Left cardiac atrium (tissue), 4 donors: ENCODE measurements at places on chromosomes 16 and 17. TPM values are rescaled to one million over a fixed set of nuclear protein-coding genes. Genes with fewer than 3 reads are reported as not detected.

TEKT5 gene
- not detected for total RNA-seq

CDH3 gene
- total RNA-seq: 0.68 TPM

DNA sequence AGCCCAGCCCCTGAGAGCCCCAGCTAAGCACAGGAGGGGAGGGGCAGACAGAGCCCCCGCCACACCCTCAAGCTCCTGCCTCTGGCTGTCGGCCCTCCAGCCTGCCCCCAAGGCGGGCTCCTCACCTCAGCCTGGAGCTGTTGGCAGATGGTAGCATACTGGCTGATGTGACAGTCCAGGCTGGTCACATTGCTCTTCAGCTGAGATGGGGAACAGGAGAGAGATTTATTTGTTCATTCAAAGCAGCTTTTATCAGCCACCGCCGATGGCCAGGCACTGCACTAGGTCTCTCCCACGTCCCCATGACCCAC, 14.8 kb downstream of the KIF18B start:
- no peak for DNase-seq

CCL3 gene
- total RNA-seq: 1.1 TPM

GRCh38 chr16:85645021-85645589, 32.0 kb downstream of the GSE1 start:
- no peak for DNase-seq

ALOX12 gene
- total RNA-seq: not detected

GRCh38 chr17:57781386-57782061, 36.4 kb upstream of the CCDC182 start:
- no peak for DNase-seq

ALOXE3 gene
- total RNA-seq: not detected

ADAD2 gene
- not detected for total RNA-seq

DNA sequence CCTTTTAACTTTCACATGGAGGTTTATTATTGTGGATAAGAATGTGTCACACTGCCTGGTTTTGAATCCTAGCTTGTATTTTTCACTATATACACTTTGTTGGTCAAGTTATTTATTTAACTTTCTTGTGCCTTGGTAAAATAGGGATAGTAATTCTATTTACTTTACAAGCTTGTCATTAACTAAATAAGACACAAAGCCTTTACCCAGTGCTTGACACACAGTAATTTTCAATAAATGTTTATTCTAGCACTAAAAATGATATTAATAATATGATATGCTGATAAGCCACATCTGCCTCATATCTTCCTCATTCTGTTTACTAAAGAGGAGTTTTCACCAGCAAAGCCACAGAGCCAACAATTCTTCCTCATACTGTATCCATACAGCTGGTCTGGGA, 27.8 kb downstream of the MYH10 start:
- DNase-seq: no peak

- no peak for DNase-seq
Observed at GRCh38 chr16:8916541-8917225, 34.5 kb downstream of the LITAFD start.

ZG16 gene
- total RNA-seq: not detected

GSDMA gene
- total RNA-seq: 1.3 TPM

DNA sequence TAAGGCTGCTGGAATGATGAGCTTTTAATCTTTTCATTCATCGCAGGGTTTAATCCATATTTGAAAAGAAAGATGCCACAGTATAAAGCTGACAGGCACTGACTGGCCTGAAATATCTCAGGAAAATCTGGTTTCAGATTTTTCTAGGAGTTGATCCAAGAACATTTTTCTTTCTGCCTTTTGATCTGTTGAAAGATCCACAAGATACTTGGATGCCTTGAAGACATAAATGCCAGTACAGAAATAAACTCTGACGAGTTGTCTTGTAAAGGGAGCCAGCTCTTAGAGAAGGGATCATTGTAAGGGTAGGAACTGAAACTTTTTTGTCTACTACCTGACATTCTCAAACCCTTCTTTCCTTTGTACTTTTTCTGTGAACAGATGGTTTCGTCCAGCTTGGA, 25.4 kb upstream of the KRT20 start:
- no peak for DNase-seq

DNA sequence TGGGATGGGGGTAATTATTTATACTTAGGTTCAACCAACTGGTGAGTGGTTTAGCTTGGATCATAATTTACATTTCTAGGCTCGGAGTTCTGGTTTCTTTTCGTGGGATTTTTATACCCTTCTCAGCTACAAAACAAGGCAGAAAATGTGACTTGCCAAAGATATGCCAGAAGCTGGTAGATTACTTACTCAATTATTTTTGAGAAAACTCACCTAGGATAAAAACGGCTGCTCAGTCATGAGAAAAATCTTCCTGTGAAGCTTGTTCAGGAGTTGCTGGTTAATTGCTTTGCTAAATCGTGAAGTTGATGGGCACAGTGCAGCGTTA, 1.1 kb downstream of the NDEL1 start:
- DNase-seq: no peak

TBC1D26 gene
- total RNA-seq: not detected

- peak; percentile 6 for DNase-seq
Observed at GRCh38 chr17:17512866-17513265, 16.7 kb upstream of the RASD1 start.

GRCh38 chr16:27238016-27238587, 30.5 kb downstream of the NSMCE1 start:
- DNase-seq: peak; percentile 71

GRCh38 chr17:42247734-42248133, 28.5 kb downstream of the STAT5B start:
- no peak for DNase-seq

- no peak for DNase-seq
Observed at GRCh38 chr16:81066681-81067080, 10.4 kb downstream of the C16orf46 start.

IGFALS gene
- not detected for total RNA-seq

DNA sequence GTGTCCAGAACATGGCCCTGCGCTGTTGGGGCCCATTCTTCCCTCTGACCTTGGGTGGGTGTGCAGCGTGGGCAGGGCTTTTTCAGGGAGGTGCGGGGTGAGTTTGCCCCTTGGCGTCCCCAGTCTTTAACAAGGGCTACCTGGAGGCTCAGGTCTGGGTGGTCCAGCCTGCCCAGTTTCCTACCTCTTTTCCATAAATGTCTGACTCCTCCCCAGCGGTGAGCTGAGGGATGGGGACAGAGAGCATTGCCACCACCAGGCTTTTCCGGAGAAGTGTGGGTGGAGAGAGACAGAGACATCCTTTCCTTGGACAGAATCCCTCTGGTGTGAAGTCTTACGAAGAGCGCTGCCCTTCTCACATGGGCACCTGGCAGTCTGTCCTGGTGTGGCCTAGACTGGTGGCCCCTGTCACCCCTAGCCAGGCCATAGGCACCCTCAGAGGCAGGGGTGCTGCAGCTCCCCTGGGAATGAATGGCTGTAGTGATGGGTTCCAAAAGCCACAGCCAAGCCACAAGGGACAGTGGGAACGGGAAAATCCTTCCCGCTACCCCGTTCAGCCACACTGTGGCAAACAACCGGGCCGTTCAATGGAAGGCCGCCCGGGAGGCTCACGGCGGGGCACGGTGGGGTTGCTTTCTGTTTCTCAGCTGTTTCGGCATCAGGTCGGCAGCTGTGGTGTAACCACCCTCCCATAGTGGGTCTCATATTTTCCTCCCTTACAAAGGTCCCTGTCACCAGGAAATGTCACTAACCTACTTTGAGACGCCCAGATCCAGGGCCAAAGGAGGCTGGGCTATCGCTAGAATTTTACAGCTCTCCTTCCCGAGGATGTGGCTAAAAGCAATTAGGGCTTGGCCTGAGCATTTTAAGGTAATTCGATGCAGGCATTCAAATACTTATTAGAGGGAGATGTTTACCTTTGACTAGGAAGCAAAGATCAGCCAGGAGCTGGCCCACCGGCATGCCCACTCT, 61.9 kb upstream of the GSE1 start:
- DNase-seq: no peak

GRCh38 chr17:42270596-42270995, 5.6 kb downstream of the STAT5B start:
- no peak for DNase-seq

DNA sequence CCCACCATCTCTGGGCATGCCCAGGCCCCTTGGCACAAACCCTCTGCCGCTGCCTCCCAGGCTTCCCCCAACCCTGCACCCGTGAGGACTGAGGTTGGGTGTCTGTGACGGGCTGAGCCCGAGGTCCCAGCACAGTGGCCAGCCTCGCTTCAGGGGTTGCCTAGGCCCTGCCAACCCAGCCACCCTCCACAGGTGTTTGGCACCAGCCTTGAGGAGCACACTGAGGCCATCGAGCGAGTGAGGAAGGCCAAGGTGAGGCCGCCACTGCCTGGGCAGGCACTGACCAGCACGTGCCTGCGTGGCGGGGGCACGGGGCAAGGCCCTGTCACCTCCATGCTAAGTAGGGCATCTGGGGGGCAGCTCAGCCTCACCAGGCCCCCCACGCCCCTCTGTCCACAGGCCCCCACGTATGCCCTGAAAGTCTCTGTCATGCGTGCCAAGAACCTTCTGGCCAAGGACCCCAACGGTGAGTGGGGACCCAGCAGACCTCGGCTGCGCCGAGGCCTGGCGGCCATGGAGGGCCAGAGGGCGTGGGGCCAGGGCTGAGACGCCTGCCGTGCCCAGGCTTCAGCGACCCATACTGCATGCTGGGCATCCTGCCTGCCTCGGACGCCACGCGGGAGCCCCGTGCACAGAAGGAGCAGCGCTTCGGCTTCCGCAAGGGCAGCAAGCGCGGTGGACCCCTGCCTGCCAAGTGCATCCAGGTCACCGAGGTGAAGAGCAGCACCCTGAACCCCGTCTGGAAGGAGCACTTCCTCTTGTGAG, 7.5 kb downstream of the BAIAP3 start:
- no peak for DNase-seq

DNA sequence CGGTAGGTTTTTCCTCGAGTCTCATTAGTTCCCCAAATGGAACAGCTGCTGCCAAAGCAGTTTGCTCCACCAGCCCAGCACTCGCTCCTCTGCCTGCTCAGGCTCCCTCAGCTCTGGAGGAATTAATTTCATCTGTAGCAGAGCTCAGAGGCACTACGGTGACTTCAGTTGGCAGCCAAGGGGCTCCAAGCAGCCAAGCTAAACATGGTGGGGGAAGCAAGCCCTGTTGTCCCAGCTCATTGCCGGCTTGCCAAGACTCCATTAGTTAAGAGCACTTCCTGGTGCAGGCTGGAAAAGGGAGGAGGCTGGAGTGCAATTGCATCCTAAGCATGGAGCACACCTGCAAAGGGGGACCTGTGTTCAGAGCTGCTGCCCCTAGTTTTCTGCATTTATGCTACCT, 78.7 kb upstream of the GPRC5B start:
- peak; percentile 77 for DNase-seq

- DNase-seq: no peak
Observed at GRCh38 chr17:31283841-31284240, 13.2 kb downstream of the OMG start.

NOTUM gene
- total RNA-seq: not detected

PIRT gene
- not detected for total RNA-seq

EEF2K gene
- 34.0 TPM for total RNA-seq

- DNase-seq: no peak
Observed at GRCh38 chr17:30788918-30789317, 35.6 kb downstream of the CRLF3 start.

DNA sequence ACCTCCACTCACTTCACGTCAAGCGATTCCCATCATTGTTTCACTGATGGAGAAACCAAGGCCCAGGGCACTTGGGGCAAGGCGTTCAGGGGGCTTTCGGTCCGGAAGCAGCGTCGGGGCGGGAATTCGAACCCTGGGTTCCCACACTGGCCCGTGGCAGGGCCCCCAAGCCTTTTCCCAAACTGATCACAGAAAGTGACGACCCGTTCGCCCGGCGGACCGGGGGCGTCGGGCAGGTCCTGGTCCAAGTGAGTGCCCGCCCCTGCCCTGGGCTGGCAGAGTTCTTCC, 856 bp upstream of the MON1B start:
- DNase-seq: no peak

DNA sequence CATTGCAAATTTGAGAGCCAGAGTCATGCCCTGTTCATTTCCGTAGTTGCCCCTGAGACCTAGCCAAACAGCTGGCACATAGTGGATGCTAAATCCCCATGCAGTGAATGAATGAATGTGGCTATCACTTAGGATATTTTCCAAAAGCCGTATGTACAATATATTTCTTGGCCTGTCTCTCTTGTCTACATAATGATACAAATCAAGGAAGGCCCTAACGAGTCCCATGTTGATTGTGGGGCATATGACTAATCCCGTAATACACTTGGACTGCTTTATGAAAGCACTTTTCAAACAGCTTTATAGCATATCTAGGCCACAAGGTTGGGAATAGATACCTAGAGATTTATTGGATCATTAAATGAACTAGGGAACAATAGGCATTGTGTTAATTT, 478.0 kb downstream of the SLC39A11 start:
- DNase-seq: no peak

GRCh38 chr16:20897922-20898321, 2.2 kb downstream of the DCUN1D3 start:
- DNase-seq: no peak

KRT32 gene
- total RNA-seq: not detected

TEKT1 gene
- total RNA-seq: not detected

GRCh38 chr16:23934610-23935236, 98.9 kb downstream of the PRKCB start:
- DNase-seq: no peak

GRCh38 chr17:43006639-43007551, at the start of gene IFI35:
TSS of gene IFI35 (plus strand) at chr17:43006784. CDS start at chr17:43006948, 164 bp downstream.
- DNase-seq: peak; percentile 88

- no peak for DNase-seq
Observed at GRCh38 chr17:34990921-34991365, 10.6 kb downstream of the LIG3 start.
